ENCODE measurements at places on chromosomes 7 and 10.

GRCh38 chr10:77970869-77971803 lies 44.6 kb upstream of the DLG5 start:
- DNase-seq = no peak

GRCh38 chr7:39605087-39605486 lies 18.3 kb upstream of the RALA start:
- no peak for DNase-seq

DNA sequence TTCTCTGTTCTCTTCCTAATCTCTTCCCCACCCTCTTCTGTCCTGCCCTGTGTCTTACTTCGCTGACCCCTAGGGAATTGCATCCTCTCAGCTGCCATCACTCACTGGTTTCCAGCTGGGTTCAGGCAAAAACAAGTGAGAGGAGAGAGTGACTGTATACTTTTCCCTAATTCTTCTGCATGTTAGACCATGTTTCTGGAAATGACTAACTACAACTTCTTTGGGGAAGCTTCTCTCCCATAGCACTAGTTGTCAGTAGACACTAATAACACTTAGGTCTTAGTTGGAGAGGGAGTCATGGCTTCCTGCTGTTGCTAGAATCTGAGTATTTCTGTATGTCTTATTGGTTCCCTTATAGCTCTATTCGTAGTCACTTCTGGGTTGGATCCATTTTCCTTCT lies 299.0 kb upstream of the FZD1 start:
- no peak for DNase-seq

- no peak for DNase-seq
These were observed 17.5 kb upstream of the ZNF467 start for GRCh38 chr7:149790754-149791360.

DNA sequence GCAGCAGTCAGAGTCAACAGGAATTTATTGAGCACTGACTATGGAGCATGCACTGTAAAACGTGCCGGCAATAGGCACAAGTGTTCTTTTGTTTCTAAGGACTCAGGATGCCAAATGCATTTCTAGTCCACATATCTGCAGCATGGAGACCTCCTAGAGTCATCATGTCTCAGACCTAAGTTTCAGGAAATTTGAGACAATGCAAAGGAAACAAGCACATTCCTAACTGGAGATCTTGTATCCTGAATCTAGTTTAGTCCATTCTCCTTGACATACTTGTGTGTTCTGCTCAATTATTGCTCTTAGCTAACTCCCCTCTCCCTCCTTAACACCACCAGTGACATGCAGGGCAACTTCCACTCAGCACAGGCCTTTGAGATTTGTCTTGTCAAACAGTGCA lies 173.2 kb downstream of the ZNF438 start:
- DNase-seq = no peak

GRCh38 chr7:155462163-155462735 lies 4.3 kb downstream of the EN2 start:
- DNase-seq = no peak

- no peak for DNase-seq
These were observed 117.1 kb downstream of the AOAH start for GRCh38 chr7:36606976-36607720.

- no peak for DNase-seq
These were observed 6.0 kb downstream of the CREB5 start for GRCh38 chr7:28418311-28418710.

GRCh38 chr7:80929619-80930018 lies 10.8 kb upstream of the SEMA3C start:
- no peak for DNase-seq

GRCh38 chr7:104816537-104816936 lies 197.5 kb upstream of the KMT2E start:
- DNase-seq = no peak
